ENCODE measurements at places on chromosomes 1 and 21.

DNA sequence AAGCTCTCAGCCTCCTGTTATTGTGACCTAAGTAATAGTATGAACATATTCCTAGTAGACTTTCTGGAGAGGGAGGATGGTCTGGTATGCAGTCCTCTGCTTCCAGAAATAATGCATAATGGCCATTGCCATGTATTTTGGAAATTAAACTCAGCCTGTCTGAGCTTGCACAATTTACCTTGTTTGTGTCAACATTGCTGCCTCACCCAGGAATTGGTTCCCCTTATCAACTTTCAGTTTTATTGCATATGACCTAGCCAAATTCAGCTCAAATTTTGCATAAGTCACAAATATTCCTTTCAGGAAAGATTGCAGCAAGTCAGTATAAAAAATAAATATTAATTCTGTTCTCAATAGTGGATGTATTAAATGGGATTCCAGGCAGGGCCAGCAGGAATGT lies 101.9 kb upstream of the SLC5A9 start:
- DNase-seq: no peak

GRCh38 chr1:966704-967300 lies 520 bp downstream of the PLEKHN1 start:
- no peak for DNase-seq

DNA sequence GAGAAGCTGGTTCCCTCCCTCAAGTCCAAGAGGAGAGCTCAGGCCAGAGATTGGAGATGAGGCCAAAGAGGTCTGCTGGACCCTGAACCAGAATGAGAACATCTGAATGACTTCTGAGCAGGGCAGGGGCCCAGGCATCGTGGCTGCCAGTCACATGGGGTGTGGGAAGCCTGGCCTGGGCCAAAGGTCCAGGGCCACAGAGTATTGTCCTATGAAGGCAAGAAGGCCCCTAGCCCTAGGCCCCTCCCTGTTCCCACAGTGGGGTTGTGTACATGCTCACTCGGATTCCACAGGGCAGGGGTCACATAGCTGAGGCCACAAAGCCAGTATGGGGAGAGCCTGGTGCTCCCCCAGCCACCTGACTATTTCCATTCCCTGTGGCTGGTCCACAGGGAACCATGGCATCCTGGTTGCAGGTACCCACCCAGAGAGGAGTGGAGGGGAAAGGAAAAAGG lies 18.5 kb upstream of the SLC1A7 start:
- DNase-seq: no peak

GRCh38 chr1:183186841-183187240 lies 777 bp downstream of the LAMC2 start:
- DNase-seq: no peak

DNA sequence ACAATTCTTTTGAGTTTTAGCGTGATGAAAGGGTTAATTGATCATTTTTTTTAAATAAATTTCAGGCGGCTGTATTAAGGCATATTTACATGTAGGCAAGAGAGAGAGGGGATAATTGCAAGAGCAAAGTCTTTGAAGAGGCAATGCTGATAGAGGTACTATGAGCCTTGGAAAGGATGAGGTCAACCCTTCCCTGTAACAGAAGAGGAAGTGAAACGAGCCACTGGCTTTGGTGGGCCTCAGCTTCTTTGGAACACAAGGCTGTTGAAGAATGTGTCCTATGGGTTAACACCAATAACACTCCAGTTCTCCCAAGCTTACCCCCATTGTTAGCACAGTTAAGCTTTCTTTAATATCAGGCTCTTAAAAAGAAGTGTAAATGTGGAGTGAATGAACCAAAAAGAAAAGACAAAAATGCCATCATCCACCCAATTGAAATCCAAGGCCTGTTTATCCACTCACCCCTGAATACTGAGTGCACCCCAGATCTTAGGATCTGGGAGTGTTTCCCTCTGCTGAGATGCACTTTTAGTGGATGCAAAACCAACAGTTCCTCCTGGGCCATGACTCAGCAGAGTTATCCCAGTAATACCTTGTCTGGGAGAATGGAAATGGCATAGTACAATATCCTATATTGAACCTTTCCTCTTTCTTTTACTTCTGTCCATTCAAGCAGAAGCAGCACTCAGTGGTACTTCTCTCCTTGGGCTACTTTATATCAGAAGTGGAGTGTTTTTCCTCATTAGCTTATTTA lies 216.4 kb downstream of the SLC44A5 start:
- DNase-seq: no peak

DNA sequence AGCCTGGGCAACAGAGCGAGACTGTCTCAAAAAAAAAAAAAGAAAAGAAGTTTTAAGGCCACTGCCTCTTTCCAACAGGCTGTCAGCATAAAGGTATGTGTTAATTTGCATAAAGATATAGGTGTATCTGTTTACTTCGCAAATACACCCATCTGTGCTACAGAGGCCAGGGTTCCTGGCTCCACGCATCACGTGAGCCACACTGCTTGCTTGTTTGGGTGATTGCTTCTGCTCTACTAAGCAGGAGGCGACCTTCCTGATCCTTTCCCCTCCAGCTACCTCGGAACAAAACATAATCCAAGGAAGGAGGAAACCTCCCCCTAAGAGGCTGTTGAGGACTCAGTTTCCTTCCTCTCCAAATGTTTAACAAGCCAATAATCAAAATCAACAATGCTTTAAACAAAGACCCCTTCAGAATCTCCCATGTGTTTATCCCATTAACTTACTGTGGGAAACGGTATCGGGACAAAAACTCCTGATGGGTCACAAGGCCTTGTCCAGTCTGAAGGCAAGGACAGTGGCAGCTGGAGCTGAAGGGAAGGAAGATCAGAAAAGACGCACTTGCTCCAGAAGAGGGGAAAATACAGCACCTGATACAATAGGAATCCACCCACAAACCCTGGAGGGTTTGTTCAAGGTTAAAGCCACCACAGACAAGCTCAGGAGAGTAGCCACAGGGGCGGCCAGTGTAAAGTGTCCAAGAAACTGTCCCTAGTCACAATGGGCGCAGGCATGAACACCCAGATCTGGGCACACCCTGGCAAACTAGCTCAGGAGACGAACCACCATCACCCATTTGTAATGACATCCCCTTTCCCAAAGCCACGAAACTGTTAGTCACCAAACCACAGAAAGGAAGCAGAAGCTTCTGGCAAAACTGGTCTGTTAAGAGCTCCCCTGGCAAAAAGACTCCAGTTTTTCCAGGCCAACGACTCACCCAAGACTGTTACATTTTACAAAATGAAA lies 17.2 kb downstream of the CTNNBIP1 start:
- no peak for DNase-seq

- no peak for DNase-seq
These were observed 34.0 kb downstream of the FH start for GRCh38 chr1:241485554-241485992.

- no peak for DNase-seq
These were observed 2.9 kb upstream of the RCAN1 start for GRCh38 chr21:34617753-34618339.

- DNase-seq: no peak
These were observed 107.7 kb downstream of the CDC42BPA start for GRCh38 chr1:227210604-227211003.

DNA sequence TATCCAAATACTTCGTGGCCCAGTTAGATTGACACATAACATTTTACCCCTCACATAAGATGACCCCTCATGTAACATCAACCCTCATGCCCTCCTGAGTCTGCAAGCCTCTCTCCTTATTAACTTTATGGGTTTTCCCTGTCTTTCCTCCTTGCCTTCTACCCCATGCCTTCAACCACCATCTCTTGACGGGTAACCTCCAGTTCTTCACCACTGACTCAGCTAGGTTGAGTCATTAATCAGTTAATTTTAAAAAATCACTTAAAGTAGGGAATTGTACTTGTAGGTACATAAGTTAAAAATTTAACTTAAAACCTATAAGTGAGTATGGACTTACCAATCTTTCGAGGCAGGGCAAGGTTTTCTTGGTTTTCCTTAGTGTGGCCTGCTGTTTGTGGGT lies 330.7 kb downstream of the CAMTA1 start:
- no peak for DNase-seq

DNA sequence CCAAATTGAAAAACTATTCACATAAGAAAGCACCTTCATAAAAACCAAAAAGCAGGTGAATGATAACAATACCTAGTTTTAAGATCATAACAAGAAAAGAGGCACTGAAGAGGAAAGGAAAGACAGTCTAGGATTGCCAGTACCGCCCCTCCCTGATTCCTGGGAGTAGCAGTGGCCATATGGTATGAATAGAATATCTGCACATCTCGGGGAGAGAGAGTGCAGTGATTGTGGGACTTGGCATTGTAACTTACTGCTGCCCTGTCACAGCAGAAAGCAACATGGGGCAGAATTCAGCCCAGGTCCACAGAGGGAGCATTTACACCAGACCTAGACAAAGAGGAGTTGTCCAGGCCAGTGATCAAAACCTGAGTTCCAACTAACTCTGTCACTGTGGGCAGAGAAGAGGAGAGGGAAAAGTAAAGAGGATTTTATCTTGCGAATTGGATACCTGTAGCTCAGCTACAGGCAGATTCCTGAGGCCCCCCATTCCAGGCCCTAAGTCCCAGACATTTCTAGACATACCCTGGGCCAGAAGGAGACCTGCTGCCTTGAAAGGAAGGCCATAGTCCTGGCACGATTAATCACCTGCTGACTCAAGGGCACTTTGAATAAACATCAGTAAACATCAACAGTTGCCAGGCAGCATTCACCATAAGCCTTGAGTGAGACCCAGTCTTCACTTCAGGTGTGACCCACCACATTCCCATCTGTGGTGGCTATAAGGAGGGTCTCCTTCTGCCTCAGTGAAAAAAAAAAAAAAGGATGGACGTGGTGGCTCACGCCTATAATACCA lies 397.5 kb downstream of the TGFB2 start:
- no peak for DNase-seq

GRCh38 chr1:2610036-2610959 lies 22.5 kb downstream of the MMEL1 start:
- DNase-seq: no peak

DNA sequence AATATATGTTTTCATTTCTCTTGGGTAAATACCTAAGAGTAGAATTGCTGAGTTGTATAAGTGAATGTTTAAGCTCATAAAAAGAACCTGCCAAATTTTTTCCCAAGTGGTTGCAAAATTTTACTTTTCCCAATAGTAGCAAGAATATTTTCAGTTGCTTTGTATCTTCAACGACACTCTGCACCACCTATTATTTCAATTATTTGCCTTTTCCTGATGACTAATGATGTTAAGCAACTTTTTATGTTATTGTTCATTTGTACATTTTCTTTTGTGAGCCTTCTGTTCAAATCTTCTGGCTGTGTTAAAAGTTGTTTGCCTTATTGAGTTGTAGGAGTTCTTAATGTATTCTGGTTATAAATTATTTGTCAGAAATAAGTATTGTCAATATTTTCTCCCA lies 299.1 kb upstream of the NRIP1 start:
- no peak for DNase-seq

DNA sequence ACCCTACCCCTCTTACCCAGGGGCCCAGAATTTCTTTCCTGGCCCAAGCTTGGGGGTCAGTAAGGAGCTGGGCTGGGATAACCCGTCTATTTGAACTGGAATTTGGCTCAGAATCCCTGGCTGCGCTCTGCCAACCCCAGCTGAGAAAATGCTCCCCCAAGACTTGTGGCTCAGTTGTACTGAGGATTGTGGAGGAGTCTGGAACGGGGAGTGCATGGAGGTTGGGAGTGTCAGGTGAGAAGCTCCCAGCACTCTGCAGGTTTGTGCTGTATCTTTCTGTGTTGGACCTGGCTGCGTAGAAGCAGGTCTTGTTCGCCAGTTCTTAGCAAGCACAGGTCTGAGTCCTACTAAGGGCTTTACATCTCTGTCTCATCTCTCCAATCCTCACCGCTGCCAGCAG lies 1.6 kb downstream of the TCEA3 start:
- DNase-seq: no peak

DNA sequence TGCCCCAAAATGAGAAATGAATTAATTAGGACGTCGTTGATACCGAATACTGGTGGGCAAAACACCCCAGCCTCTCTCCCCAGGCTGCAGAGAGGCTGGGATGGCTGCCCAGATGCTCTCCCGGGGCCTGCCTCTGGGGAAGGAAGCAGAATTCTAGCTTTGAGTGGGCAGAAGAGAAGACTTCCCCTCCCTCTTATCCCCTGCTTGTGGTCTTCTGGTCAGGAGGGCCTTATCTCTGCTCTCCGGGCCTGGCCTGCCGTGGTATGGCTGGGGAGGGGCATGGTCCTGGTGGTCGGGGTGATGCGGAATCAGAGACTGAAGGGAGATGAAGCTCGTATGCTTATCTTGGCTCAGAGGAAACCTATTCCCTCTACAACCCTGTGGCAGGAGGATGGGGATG lies 9.8 kb upstream of the CSF3R start:
- DNase-seq: no peak

GRCh38 chr1:48228156-48228555 lies 5.6 kb downstream of the SLC5A9 start:
- DNase-seq: no peak

- no peak for DNase-seq
These were observed 27.6 kb upstream of the MAP3K7CL start for GRCh38 chr21:29102791-29103257.

- DNase-seq: no peak
These were observed 27.4 kb downstream of the VANGL1 start for GRCh38 chr1:115669002-115669673.

DNA sequence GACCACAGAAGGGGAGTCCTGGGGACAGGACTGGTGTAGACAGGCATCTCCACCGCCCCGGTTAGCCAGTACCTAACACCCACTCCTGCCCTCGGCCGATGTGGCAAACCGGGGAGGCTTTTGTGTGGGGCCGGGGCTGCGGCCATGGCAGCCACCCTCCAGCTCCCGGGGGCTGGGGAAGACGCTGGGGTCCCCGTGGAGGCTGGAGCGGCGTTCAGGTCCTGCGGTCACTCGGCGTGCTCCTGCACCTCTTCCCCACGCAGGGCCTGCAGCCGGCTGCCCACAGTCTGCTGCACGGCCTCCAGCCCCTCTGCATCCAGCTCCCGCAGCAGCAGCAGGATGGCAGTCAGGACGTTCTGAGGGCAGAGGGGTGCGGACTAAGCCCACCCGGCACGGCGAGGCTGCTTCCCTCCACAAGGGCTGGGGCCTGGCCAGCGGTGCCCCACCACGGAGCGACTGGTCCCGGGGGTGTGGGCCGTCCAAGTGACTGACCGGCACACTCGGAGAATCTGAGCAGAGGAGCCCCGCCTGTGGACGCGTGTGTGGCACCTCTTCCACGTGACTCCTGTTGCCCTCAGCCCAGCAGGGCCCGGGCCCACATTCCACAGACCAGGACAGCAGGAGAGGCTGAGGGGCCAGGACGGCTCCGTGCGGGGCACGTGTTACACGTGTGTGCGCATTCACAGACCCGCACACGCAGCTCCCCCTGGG lies 9.1 kb downstream of the CFAP410 start:
- DNase-seq: no peak

DNA sequence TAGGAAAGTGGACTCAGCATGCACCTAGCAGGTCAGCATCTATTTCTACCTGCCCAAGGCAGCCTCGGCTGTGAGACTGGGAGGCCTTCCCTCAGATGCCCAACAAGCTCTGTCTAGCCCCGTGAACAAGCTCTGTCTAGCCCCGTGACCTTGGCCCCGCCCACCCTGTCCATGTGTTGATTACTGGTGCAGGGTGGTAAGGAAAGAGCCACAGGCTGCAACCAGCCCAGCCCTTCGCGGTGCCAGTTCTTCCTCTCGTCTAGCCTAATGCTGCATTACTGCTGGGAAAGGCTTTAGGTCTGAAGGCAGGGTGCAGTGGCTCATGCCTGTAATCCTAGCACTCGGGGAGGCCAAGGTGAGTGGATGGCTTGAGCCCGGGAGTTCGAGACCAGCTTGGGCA lies 2.2 kb downstream of the GPR153 start:
- DNase-seq: no peak

Data from DMS153 (cell line).